Activated CD4-positive, alpha-beta T cell treated with anti-CD3 and anti-CD28 coated beads, Interleukin-2, amount 50 U/mL, for 4 hours (primary cell): ENCODE measurements at places on chromosomes 6 and 20.

DNA sequence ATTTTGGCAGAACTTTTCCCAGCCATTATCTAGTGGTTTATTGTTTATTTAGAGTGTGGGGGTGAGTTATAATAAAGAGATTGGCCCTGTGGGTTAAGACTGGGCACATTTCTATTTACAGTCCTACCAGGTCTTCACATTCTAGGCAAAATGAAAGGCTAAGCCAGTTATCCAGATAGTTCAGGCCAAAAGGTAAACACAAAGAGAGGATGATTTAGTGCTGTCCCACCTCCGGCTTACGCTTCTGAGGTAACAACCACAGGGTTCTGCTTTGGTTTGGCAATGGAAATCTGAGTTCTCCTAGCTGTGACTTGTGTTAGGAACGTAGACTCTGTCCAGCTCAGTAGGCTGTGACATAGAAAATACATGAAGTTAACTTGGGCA, 50.3 kb upstream of the PTPRK start:
- DNase-seq = no peak

DNA sequence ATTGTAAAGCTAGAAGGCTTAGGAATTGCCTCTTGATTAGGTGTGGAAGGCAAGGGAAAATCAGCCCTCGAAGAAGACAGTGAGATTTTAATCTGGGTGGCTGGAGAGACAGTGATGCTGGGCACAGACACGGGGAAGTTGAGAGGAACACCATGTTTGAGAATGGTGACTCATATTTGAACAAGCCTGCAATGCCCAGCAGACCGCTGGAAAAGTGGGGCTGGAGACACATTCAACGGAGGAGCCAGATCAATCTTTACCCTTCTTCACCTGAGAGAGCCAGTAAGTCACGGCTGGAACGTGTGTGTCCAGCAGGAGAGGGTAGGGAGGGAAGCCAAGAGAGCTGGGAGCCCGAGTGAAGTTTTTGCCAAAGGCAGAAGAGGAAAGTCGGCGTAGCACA, 3.7 kb upstream of the ESR1 start:
- DNase-seq = no peak

- DNase-seq = no peak
Measured at GRCh38 chr6:66328200-66328599, 621.2 kb upstream of the EYS start.

DNA sequence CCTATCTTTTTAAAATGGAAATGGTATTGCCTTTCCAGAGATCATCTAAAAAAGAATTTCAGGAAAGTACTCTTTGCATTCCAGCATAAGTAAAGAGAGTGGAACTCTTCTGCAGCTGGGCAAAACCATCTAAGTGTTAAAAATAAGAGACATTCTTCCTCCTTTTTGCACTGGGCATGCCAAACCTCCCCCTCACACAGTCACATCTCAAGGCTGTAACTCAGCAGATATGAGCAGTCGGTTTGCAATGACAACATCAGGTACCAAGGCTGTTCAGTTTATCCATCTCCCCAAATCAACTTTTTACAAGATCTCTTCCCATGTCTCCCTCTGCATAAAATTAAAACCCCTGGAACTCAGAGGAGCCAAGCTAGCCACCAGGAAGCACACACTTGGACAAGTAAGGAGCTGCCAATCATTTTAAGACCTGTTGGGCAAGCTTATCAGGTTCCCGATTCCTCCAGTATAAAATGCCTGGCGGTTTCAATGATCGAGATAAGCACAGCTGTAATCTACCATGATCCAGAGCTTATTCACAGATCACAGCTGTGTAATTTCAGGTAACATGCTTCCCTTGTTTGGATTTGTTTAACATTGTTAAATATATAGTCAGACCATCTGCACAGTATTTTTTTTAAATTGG, 23.2 kb downstream of the ID4 start:
- DNase-seq = no peak

DNA sequence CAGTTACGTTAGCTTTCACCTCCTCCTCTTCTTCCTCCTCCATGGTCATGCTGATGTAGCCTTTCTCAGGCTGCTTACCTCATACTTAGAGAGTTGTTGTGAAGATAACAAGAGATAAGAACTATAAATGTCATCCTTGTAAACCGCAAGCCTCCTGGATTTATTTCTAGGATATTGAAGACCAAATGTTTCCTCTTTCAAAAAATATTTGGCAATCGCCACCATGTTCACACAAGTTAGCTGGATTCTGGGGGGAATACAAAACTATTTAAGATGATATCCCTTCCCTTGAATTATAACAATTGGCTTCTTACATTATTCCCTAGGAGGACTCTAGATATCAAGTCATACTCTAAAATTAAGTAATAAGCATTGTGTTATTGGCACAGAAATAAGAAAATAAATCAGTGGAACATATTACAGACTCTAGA, 99.8 kb upstream of the PLEKHG1 start:
- DNase-seq = no peak

GRCh38 chr6:53710788-53711187, 45.2 kb upstream of the KLHL31 start:
- DNase-seq = no peak

DNA sequence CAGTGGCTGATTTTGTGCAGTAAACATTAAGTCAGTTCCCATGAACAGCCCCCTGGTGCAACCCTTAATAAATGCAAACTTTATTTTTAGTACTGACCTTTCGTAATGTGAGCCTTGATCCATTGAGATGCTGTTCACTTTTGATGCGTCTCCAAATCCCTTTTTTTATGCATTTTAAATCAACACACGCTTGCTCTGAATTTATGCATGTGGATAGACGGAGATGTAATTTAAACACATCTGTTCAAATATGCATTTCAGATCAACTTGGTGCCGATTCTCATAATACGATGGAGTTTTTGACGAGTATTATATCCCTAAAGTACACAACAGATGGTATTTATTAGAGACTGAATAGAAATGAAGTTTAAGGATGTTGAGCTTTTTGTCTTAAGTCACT, 505.7 kb downstream of the CDKAL1 start:
- DNase-seq = no peak

DNA sequence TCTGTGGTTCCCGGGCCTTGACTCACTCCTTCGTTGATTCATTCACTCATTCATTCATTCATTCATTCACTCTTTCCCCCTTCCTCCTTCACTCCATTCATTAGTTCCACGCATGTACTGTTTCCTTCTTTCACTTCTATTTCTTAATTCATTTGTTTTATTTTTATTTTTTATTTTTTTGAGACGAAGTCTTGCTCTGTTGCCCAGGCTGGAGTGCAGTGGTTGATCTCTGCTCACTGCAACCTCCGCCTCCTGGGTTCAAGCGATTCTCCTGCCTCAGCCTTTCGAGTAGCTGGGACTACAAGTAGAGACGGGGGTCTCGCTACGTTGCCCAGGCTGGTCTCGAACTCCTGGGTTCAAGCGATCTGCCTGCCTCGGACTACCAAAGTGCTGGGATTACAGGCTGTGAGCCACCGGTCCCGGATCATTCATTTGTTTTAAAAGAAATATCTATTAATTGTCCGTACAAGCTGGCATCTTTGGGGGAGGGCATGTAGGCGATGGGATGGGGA, 427 bp upstream of the NFKBIE start:
- no peak for DNase-seq

DNA sequence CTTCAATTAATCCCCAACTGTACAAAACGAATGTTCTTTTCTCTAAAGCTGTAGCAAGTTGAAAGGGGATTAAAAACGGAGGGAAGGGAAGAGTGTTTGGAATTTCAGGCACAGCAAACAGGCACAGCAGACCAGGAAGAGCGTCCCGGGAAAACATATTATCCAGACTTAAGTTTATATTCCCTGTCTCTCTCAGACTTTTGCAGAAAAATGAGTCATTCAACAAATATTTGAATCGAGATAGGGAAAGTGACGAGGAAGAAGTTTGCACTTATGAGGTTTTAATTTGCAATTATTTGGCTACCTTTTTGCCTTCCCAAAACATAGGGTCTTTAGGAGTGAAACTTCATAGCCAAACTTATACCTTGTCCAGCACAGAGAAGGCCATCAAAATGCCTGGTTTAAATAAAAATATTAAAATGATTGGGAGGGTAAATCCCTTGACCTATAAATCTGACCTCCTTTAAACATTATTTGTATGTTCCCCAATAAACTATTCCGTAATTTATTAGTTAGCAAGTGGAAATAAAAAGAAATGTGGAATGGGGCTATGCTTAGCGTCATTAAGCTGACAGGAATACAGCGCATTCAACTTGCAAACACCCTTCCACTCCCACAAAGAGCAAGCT, 16.0 kb downstream of the HFE start:
- no peak for DNase-seq

GRCh38 chr6:25987845-25988244, 25.2 kb downstream of the TRIM38 start:
- DNase-seq = no peak

GRCh38 chr6:1291381-1291780, 20.5 kb upstream of the FOXQ1 start:
- no peak for DNase-seq

DNA sequence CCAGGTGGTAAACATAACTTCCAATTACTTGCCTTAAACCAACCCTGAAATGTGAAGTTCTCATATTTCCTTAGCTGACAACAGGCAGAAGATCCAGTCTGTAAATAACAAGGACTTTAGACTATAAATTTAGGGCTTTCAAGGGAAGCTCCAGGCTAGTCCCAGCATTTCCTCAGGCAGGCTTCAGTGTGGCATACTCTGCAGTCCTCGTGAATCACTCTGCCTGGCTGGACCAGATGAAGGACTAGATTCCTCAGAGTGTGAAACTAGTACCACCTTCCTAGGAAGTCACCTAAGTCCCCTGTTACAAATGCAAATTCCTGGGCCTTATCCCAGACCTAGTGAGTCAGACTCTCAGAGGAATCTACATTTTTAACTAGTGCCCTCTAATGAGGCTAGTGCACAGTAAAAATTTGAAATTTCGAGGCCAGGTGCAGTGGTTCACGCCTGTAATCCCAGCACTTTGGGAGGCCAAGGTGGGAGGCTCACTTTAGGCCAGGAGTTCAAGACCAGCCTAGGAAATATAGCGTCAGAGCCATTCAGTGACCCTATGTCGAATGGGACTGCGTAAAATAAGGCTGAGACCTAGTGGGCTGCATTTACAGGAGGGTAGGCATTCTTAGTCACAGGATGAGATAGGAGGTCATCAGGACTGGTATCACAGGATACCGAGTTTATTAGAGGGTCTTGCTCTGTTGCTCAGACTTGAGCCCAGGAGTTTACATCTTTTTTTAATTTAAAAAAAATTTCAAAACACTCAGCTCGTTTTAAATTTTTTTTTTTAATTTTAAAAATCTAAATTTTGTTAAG, 279.6 kb upstream of the JARID2 start:
- no peak for DNase-seq

DNA sequence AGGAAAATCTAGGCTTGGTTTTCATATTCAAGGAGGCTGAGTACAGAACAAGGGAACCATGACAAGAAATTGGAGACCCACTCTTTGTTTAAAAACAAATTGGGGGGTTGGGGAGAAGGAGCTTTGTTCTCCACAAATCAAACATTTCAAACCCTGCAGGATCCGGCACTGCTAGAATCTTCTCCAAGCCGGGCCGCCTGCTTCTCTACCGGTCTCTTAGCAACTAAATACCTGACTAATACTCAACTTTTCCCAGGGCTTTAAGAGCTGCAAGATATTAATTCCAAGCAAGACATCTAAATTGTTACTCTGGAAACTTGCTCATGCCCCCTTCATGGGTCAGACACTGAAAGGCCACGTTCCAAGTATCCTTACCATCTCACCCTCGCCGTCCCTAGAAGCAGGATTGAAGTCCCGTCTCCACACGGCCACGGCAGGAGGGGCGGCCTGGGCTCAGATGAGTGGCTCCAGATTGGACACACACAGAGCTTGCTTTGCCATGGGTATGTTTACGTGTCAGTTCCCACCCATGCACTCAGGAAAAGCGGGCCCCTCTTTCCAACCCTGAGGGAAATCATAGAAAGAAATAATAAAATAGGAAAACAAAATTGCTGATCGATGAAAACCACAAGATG, 126.4 kb upstream of the CDH4 start:
- DNase-seq = no peak

- no peak for DNase-seq
Measured at GRCh38 chr6:518218-518617, 126.7 kb downstream of the IRF4 start.

GRCh38 chr6:39428152-39428551, 105.7 kb upstream of the KCNK16 start:
- DNase-seq = no peak

DNA sequence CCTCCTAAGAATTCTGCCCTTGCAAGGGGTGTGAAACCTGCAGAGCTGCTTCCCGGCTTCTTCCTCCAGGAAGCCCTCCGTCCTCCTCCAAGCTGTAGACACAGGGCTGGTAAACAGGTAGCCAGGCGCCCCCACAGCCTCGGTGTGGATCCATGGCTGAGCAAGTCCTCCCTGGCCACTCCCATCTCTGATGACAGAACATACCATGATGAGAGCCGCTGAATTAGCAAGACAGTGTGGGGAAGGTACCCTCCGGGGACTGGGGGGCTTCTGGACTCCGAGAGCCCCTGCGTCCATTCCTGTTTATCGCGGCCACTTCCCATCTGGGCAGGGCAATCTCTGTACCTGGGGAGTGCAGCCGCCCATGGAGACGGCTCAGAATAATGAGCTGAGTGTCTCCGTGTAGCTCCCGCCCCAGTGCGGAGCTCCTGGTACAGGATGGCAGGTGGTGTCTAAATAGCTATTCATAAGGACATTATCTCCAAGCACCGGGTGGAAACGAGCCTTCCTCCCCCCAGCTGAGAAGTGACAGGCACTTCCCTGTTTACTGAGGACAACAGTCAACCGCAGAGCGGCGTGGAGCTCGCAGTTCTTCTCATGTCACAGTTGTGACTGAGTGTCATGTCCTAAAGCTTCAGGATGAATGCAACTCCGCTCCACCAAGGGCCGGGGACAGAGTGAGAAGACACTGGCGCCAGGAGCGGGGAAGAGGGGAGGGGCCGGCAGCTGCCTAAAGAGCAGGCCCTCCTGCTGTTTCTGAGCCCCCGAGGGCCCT, 22.7 kb upstream of the NTSR1 start:
- no peak for DNase-seq

GRCh38 chr6:67736816-67737215, 898.3 kb upstream of the ADGRB3 start:
- no peak for DNase-seq

GRCh38 chr20:20608041-20608440, 104.4 kb downstream of the RALGAPA2 start:
- no peak for DNase-seq

DNA sequence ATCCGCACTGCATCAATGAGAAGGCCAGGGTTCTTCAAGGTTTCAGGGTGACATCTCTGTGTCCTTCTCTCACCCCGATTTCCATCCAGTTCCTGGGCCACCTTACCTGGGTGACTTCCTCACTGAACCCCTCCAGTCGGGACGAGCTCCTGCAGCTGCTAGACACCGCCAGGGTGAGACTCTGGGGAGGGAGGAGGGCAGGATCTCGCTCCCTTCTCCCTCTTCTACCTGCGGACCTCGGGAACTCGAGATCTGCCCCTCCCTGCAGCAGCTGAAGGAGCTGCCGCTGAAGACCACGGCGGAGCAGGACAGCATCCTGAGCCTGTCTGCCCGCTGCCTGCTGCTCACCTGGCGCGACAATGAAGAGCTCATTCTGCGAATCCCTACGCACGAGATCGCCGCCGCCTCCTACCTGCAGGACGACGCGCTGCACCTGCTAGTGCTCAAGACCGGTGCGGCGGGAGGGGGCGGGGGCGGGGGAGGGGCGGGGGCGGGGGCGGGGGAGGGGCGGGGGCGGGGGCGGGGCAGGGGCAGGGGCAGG, 7.5 kb downstream of the CCM2L start:
- peak; percentile 47 for DNase-seq
